WTC11 (cell line): ENCODE measurements at places on chromosomes 6 and 20. TPM values are rescaled to one million over a fixed set of nuclear protein-coding genes. Genes with fewer than 3 reads are reported as not detected.

PPP1R16B gene
- total RNA-seq: 8.1 to 12.0 TPM (median 8.2 TPM) in 3 replicates

PTGIS gene
- total RNA-seq: 24.3 to 37.0 TPM (median 34.4 TPM) in 3 replicates

LY6G6F gene
- not detected in 3 replicates for total RNA-seq

- DNase-seq: no peak
Measured at GRCh38 chr20:59204165-59204894, 40.7 kb downstream of the ZNF831 start.

DNA sequence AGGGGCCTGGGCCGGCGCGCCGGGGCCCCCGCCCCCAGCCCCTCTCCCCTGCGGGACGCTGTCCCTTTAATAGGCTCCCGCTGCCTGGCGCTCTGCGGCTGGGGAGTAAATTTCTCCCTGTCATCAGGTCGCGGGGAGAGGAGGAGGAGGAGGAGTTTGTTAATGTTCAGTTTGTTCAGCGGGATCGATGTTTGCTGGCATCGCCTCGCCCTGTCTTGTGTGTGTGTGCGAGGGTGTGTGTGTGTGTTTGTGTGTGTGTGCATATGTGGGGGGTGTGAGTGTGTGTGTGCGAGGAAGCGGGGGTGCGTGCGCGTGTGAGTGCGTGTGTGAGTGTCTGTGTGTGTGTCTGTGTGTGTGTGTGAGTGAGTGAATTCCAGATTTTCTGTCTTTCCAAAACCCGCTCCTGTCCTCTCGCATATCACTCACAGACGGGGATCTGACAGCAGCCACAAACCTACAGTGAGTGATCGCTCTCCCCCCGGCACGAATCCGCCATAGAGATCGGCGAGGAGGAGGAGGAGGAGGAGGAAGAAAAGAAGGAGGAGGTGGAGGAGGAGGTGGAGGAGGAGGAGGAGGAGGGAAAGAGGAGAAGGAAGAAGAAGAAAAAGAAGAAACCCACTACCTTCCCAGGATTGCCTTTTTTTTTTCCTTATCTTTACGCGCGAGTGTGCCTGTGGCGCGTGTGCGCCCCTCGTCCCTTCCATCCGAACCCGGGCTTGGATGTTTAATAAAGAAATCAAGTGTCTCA, at the start of gene TSHZ2:
TSS of gene TSHZ2 (plus strand) at position 169 of the 748 bp plus-strand sequence. CDS start 936 bp downstream, outside the sequence.
- DNase-seq: peak; percentile 41

- DNase-seq: no peak
Measured at GRCh38 chr6:121143476-121143875, 190.8 kb downstream of the TBC1D32 start.

TREML1 gene
- 0.27 TPM in 1 of 3 replicates, not detected in the others for total RNA-seq
